A549 treated with Mapracorat at 1 μM for 4 hours (cell line): ENCODE measurements at places on chromosomes 1 and 21. TPM values are rescaled to one million over a fixed set of nuclear protein-coding genes. Genes with fewer than 3 reads are reported as not detected.

ZBED6 gene
- 1.1 to 4.7 TPM (median 3.5 TPM) in 5 replicates for total RNA-seq

FAM72B gene
- 5.3 to 7.2 TPM (median 6.1 TPM) in 5 replicates for total RNA-seq

KCNE1 gene
- total RNA-seq: 0.06 to 0.15 TPM (median 0.08 TPM) in 3 of 5 replicates, not detected in the others

CFH gene
- 3.8 to 5.3 TPM (median 4.3 TPM) in 5 replicates for total RNA-seq

ENTREP3 gene
- 27.1 to 36.5 TPM (median 33.7 TPM) in 5 replicates for total RNA-seq

USH2A gene
- not detected in 5 replicates for total RNA-seq

FAM151A gene
- total RNA-seq: 0.16 to 0.32 TPM (median 0.17 TPM) in 5 replicates

TSACC gene
- 1.6 to 3.4 TPM (median 2.1 TPM) in 5 replicates for total RNA-seq

PI4KB gene
- total RNA-seq: 22.7 to 27.1 TPM (median 25.0 TPM) in 5 replicates

ARHGEF10L gene
- total RNA-seq: 5.2 to 7.7 TPM (median 7.0 TPM) in 5 replicates
